ENCODE measurements at places on chromosomes 12 and 14. TPM values are rescaled to one million over a fixed set of nuclear protein-coding genes. Genes with fewer than 3 reads are reported as not detected.

The SLC2A14 gene
- 4.4 TPM for total RNA-seq

DNA sequence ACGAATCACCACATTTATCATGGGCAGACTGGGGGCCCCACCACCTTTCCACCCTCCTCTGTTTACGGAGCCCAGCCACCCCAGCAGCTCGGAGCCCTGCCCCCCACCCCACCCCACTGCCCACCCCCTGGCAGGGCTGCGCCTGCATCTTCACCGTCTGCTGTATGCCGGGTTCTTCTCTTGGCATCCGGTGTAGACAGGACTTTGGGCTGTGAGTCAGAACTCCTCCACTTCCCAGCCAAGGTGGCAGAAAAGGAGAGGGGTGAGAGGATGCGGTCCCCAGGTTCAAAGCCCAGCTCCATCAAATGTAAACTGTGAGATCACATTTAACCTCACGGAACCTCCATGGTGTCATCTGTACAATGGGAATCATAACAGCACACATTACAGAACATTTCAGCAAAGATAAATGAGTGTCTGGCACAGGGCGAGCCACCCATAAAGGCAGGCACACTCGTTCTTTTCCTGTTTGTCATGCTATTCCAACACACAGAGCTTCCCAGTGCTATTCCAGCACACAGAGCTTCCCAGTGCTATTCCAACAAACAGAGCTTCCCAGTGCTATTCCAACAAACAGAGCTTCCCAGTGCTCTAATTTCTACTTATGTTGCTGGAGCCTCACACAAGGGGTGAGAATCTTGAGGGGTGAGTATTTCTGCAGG, 292.7 kb upstream of the RTL1 start:
- H3K27me3 ChIP-seq: no peaks in the 10 kb centered on the region
- H3K4me3 ChIP-seq: no peak overlapping the region
- H3K27ac ChIP-seq: no peak overlapping the region
- no peak for DNase-seq
- H3K36me3 ChIP-seq: no peaks in the 10 kb centered on the region
- H3K4me1 ChIP-seq: no peaks in the 10 kb centered on the region

DNA sequence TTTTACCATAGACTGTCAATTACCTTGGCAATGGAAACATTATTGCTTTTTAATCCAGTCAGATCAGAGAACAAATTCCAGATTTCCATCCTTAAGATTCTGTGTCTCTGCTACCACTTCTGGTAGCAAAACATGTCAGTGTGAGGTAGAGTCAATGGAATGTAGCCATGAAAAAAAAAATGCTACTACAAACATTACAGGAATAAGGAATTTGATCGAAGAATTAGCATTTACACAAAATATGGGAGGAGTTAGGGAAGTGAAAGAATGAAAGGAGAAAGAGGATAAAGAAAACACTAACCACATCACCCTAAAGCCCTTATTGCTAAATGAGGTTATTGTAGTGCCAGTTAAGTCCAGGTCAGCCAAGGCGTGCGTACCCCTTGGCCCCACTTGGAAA, 9.2 kb downstream of the MED21 start:
- H3K36me3 ChIP-seq: peaks cover 94% of the 10 kb centered on the region
- no peaks in the 10 kb centered on the region for H3K27me3 ChIP-seq
- no peak overlapping the region for H3K4me3 ChIP-seq

DNA sequence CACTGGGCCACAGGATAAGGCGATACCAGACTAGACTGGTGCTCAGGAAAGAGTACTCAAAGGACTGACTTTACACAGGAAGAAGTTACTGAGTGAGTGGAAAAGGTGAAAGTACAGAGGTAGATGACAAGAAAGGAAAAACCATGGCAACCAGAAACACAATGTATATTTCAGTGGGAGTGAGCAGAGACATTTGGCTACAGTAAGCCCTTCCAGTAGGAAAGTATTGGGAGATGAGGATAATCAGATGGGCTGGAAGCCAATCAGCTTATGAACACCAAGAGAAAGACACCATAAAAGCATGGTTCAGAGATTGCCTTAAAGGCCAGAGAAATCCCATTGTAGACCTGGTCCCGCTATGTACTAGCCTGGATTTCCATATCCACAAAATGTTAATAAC, 51.6 kb downstream of the TMTC1 start:
- no peaks in the 10 kb centered on the region for H3K27me3 ChIP-seq
- no peak overlapping the region for H3K27ac ChIP-seq
- peaks cover 34% of the 10 kb centered on the region for H3K4me1 ChIP-seq
- H3K36me3 ChIP-seq: no peaks in the 10 kb centered on the region
- H3K4me3 ChIP-seq: no peak overlapping the region
- no peak for DNase-seq

- no peaks in the 10 kb centered on the region for H3K4me1 ChIP-seq
- H3K36me3 ChIP-seq: no peaks in the 10 kb centered on the region
- DNase-seq: no peak
- no peak overlapping the region for H3K4me3 ChIP-seq
- peak overlapping the region; percentile 3 for H3K27ac ChIP-seq
Measured at GRCh38 chr14:53327716-53328115, 174.6 kb upstream of the DDHD1 start.

DNA sequence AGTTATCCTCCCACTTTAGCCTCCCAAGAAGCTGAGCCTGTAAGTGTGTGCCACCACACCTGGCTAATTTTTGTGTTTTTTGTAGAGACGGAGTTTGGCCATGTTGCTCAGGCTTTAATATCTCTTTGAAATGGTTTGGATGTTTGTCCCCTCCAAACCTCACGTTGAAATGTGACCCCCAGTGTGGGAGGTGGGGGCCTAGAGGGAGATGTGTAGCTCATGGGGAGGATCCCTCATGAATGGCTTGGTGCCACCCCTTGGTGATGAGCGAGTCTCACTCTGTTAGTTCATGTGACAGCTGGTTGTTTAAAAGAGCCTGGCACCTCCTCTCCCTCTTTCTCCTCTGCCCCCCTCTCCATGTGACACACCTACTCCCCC, 23.6 kb upstream of the TTC7B start:
- H3K27me3 ChIP-seq: no peaks in the 10 kb centered on the region
- no peak for DNase-seq
- no peaks in the 10 kb centered on the region for H3K36me3 ChIP-seq
- H3K27ac ChIP-seq: peak overlapping the region; percentile 71
- peaks cover 3% of the 10 kb centered on the region for H3K4me1 ChIP-seq
- no peak overlapping the region for H3K4me3 ChIP-seq

DNA sequence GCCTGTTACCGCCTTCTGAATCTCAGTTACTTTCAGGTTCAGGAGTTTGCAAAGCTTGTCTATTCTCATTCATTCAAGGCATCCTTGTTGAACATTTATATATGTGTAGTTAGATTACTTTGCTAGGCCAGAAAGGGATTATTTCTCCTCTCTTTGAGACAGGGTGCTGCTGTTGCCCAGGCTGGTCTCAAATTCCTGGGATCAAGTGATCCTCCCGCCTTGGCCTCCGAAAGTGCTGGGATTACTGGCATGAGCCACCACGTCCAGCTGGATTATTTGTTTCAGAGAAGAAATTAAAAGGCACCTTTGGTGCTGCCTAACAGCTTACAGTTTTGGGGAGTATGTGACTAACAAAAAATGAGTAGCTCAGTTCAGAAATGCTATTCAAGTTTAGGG, 772 bp downstream of the CHURC1 start:
- H3K27ac ChIP-seq: peak overlapping the region; percentile 93
- no peaks in the 10 kb centered on the region for H3K36me3 ChIP-seq
- no peak for DNase-seq
- H3K4me3 ChIP-seq: peak overlapping the region; percentile 97
- H3K4me1 ChIP-seq: peaks cover 19% of the 10 kb centered on the region

DNA sequence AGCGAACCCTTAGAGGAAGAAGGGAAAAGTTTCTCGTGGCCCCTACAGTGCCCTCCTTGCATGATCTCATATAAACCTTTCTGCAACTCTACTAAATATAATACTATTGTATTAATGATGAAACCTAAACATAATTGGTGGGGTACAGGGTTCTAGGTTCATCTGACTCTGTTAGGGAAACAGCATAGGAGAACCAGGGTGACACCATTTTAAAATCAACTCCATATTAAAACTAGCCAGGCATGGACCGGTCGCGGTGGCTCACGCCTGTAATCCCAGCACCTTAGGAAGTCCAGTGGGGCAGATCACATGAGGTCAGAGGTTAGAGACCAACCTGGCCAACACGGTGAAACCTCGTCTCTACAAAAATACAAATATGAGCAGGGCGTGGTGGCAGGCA, 15.0 kb upstream of the RND1 start:
- H3K4me3 ChIP-seq: no peak overlapping the region
- H3K36me3 ChIP-seq: no peaks in the 10 kb centered on the region
- peaks cover 17% of the 10 kb centered on the region for H3K27me3 ChIP-seq

The P2RX7 gene
- total RNA-seq: 12.0 TPM

The OR6C2 gene
- not detected for total RNA-seq

DNA sequence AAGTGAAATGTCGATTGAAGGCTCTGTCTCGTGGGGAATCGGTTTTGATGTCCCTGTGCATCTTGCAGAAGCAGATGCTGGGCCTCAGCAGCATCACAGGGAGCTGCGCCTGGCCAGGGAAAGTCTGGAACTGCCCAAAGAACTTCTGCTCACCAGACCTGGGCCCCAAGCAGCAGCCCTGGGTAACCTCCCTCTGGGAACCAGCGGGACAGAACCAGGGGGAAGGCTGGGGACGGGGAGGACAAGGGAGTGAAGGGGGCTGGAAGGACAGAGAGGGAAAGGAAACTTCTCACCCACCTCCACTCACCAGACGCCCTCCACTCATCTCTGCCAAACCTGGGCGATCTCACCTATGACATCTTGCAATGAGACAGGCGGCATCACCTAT, 26.8 kb upstream of the C14orf180 start:
- no peaks in the 10 kb centered on the region for H3K27me3 ChIP-seq
- H3K4me1 ChIP-seq: no peaks in the 10 kb centered on the region
- H3K27ac ChIP-seq: no peak overlapping the region

DNA sequence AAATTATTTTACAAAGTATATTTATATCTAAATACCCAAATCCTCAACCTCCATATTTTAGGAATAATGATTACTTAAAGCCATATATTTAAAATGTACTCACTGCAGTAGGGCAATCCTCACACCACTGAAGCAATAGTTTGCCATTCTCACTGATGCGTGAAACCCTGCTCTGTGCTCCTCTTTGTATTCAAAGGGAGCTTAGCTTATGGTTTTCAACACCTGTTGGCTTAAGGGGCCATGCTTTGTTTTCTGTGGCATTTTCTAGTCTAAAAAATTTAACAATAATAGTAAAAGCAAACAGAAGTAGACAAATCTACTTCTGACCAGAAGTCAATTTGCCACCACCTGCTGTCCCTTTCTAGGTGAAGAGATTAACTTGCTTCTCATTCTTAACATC, 294.6 kb downstream of the FLRT2 start:
- DNase-seq: no peak
- H3K27ac ChIP-seq: no peak overlapping the region
- no peak overlapping the region for H3K4me3 ChIP-seq

- no peaks in the 10 kb centered on the region for H3K4me1 ChIP-seq
- DNase-seq: no peak
- H3K4me3 ChIP-seq: no peak overlapping the region
- peaks cover 2% of the 10 kb centered on the region for H3K27me3 ChIP-seq
- H3K36me3 ChIP-seq: no peaks in the 10 kb centered on the region
Measured at GRCh38 chr14:70828188-70828587, 18.9 kb upstream of the MAP3K9 start.

The MARCHF9 gene
- 9.4 TPM for total RNA-seq
